Stimulated activated CD8-positive, alpha-beta memory T cell treated with anti-CD3 and anti-CD28 coated beads, Interleukin-12 subunit alpha, Interleukin-12 subunit beta, amount 100 ng/mL, for 4 hours (primary cell): ENCODE measurements at places on chromosomes 2 and 18.

DNA sequence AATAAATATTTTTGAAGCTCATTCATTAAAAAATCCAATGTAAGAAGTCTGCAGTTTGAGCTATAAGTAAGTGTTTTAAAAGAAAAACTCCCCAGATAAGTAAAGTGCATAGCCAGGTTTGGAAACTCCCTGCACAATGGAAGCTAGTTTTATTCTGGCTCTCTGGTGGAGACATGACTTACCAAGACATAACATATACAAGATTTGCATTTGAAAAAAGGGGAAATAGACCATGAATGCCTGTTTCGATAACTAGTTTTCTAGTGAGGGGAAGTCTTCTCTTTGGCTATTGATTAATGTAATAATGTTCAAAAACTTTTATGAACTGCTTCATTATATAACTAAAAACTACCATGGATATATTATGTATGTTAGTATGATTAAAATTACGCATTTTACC is 435.2 kb downstream of the ARHGAP15 start:
- DNase-seq, result no peak

DNA sequence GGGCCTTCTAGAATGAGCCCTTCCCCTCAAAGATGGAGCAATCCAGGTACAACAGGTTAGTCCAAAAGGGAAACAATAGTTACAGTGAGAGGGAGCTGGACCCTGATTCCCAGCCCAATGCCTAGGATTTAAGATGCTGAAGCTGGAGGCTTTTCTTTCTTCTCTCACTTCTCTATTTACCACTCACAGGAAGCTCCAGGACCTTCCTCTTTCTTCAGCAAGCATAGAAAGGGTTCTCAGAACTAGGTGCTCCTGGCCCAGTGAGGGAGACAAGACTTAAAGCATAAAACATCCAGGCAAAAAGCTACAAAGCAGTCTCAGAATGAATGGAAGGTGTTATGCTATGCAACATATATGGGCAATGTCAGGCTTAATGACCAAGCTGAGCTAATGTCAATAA is 279.0 kb downstream of the SRBD1 start:
- DNase-seq, result no peak

DNA sequence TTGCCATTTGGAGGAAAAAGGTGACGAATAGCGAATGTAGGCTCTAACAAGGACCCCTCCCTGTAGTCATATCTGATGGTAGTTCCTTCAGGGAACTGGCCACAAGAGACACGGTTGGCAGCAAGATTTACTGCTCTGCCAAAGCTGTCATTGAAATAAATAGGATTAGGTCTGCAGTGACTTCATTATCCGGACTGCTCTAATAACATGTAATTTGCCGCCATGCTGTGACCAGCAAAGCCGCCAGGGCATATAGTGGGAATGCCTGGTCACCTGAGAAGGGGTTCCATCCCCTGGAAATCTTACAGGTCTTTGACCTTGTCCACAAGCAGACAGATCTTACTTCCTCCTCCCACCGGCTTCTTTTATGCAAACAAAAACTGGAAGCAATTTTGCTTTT is 59.4 kb upstream of the LAPTM4A start:
- DNase-seq, result no peak

DNA sequence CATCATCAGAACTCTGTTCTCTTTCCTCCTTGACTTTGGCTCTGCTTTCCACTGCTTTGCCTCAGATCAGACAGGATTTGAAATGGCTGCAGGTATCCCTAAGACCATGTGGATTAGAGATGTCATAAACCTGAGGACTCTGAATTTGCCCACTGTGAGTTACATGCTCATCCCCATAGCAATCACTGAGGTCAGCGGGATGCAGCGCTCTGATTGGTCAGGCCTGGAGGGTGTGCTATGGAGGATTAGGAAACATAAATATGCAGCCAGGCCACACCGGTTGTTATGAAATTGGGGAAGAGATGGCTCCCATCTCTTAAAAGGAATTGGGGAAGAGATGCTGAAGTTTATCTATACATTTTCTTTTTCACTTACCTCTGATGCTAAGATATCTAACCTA is 73.7 kb upstream of the DNAJC10 start:
- no peak for DNase-seq

DNA sequence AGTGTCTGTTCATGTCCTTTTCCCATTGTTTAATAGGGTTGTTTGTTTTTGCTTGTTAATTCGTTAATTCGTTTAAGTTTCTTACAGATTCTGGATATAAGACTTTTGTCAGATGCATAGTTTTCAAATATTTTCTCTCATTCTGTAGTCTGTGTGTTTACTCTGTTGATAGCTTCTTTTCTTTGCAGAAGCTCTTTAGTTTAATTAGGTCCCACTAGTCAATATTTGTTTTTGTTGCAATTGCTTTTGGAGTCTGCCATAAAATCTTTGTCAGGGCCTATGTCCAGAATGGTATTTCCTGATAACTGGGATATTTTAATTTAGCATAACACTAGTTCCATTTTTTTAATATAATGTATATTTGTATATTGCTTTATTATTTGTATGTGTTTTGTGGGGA is 1380.1 kb downstream of the SUCLG1 start:
- no peak for DNase-seq

GRCh38 chr2:168593713-168594112 is 137.6 kb downstream of the CERS6 start:
- DNase-seq, result no peak

GRCh38 chr2:144701259-144701658 is 181.3 kb upstream of the ZEB2 start:
- no peak for DNase-seq

DNA sequence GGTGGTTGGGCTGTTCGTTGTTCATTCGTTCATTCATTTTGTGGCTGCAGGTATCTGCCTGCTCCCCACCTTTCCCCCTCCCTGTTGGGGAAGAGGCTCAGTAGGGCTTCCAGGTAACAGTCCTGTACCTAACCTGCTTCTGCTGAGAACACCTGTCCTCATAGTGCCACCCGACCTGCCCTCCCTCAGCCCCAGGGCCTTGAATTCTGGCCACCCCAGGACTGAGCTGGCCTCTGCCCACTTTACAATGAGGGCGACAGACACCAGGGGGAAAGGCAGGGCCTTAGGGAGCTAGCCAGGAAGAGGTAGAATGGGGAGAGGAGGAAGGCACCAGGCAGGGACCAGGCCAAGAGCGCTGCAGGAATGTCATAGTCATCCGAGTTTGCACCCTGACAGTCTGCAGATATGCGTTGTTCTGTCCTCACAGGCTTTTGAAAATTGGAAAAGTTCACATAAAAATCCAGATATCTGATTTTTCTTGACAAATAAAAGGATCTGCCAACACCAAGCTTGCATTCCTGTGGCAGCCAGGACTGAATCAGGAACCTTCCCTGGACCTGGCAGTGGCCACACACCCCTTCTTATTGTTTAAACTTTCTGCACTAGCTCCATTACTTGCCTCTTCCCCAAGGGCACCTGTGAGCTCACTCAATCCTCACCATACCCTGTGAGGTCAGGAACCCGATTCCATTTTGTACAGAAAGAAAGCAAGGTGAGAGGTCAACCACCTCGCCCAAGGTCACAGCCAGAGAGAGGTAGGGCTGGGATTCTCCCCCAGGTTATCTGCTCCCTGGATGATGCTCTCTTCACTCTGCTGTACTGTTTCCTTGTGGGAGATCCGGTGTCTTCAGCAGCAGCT is 35.3 kb upstream of the MRPL33 start:
- DNase-seq, result no peak

DNA sequence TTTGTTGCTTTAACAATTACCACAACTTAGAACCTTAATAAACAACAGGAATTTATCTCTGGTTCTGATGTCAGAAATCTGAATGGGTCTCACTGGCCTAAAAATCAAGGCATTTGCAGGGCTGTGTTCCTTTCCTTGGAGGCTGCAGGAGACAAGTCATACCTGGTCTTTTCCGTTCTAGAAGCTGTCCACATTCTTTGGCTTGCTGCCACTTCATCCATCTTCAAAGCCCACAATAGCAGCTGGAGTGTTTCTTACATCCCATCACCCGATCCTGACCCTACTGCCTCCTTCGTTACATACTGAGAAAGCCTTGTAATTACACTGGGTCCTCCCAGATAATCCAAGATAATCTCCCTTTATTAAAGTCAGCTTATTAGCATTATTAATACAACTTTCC is 18.1 kb downstream of the NETO1 start:
- no peak for DNase-seq

- DNase-seq, result no peak
These were observed 83.9 kb upstream of the SLC39A10 start for GRCh38 chr2:195572895-195573683.
